GOT3 (cell line): ENCODE measurements at places on chromosomes 12 and 14.

DNA sequence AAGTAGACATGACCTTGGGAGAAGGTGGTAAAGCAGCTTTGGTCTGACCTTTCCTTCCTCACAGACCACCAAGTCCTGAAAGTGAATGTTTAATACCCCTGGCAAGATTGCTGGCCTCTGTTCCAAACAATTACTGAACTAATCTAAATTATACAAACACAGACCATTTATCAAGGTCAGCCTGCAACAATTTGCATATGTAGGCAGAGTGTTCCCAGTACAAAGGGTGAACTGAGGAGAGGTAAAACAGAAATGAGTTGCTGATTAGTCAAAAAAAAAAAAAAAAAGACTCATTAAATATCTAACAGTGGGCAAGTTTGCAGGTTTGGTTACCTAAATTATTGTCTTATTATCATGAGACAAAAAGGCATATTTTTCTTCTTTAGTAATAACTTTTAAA is 506.5 kb downstream of the TMEM117 start:
- no peak for DNase-seq

DNA sequence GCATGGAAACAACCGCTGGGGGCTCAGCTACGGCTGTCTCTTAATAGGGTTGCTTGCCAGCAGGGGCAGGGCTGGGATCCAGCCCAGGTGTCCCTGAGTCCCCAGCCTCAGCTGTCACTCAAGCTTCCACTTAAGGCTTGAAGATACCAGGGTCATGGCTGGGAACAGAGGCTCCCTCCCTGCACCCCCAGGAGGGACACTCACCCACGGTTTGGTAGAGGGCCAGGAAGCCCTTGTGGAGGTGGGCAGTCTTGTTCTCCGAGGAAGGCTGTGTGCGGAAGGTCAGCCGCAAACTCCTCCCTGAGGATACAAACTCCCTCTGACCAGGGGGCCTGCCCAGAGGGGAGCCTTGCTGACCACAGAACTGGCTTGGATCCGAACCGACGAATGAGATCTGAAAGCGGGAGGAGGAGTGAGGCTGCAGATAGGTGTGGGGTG is 7.3 kb downstream of the C1RL start:
- DNase-seq, result no peak

DNA sequence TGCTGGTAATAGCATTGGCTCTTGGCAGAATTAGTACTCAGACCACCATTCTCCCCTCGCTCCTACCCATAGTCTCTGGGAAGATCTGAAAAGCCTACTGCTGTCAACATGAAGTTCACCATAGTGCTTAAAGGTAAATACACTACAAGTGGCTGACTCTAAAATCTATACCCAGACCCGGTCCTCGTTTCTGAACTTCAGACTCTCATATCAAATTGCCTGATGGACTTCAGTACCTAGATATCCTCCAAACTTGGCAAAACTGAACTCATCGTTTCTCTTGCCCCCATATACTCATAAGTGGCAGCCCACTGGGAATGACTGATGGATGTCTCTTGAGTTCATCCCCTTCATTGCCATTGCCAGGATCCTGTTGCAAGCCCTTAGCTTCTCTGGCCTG is 67.3 kb downstream of the VCPKMT start:
- no peak for DNase-seq

DNA sequence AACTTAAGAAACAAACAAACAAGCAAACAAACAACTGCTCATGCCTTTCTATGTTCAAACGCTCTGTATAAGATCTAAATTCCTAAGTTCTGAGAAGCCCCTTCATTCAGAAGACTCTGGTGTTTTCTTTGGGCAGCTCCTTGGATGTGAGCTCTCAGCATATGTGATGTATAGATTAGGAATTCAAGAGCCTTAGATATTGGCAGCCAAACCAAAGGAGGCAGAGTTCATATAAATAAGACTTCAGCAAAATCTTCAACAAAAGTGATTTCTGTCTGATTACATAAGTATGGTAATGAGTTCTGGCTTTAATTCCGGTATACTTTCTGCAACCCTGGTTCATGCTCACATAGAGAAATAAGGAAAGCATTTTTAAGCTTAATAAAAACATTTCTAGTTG is 145.6 kb downstream of the DYRK2 start:
- no peak for DNase-seq

DNA sequence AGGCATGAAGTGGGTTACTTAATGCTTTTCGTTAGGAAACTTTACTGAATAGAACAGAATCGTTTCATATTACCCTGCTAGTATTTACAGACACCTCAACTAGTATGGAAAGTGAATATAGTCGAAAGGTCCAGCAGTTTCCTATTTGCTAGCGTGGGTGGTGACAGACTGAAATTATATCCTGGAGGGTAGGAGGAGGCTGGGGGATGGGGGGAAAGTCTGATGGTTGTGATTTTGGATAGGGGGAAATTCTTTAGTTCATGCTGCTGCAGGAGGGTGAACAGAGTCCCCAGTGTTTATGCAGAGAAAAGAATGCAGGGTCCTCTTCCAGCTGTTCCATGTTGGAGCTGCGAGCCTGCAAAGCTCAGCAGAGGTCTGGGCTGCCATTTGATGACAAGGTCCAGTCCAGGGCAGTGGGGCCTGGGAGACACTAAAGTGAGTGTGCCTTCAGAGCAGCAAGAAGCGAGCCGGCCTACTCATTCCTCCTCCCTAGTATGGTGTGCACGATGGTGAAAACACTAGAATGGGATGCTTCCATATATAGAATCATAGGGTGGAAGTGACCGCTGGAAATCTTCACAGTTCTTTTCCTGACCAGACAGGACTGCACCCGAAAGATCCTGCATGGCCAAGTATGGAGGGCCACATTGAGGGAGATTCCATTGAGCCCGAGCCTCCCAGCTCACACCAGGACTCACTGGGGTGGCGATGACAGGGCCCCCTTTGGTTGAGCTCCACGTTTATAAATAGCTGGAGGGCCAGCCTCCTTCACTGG is 2.1 kb downstream of the SAMD4A start:
- no peak for DNase-seq

DNA sequence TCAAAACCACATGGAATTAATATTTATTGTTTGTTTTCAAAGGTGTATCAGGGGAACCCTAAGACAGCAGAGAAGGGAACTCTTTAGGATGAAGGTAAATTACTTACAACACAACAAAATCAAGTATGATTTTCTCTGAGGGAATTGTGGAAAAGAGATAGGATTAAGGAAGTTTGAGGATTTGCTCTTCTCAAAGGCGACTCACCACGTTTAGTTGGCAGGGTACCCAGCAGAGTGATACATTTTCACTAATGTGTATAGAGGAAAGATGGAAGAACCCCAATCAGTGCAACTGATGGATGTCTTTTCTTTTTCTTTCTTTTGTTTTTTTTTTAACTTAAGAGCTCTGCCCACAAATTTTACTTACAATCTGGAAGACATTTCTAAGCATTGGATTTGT is 499.2 kb downstream of the CCER1 start:
- no peak for DNase-seq

DNA sequence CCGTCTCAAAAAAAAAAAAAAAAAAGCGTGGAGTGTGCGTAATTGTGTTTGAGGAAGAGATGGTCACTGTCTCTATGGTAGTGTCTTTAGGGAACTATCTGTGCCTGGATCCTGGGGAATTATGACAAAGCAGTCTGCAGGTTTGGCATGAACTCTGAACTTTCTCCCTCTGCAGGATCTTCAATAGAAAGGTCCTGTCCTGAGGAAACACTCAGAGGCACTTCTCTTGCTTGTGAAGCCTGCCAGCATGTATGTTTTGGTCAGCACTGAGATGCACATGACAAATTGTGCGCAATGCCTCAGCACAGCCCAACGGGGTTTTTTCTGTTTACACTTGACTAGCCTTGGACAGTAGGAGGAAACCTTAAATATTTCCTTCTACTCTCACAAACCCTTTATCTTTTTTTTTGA is 46.6 kb downstream of the ATF7 start:
- no peak for DNase-seq

- no peak for DNase-seq
Observed at GRCh38 chr12:107539196-107539939, 146.2 kb upstream of the PWP1 start.

DNA sequence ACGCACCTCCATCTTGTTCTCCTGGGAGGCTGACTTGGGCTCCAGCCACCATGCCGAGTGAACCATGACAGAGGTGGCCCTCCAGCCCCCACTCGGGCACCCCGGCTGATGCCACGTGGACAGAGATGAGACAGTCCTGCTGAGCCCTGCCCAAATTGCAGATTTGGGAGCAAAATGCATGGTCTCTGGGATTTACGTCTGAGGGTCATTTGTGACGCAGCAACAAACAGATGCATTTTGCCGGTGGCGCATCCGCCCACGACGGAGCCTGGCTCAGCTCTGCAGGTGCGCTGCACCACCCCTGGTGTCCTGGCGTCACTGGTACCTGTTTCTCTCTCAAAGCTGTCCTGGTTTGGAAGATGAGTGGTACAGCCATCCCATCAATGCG is 31.1 kb upstream of the INF2 start:
- DNase-seq, result no peak
